Activated CD4-positive, alpha-beta T cell treated with anti-CD3 and anti-CD28 coated beads, Interleukin-10, Interleukin-2, amounts not matched to agents 100 ng/mL and 50 ng/mL, durations not matched to agents 16 hours and 8 hours (primary cell): ENCODE measurements at places on chromosomes 13 and 19.

DNA sequence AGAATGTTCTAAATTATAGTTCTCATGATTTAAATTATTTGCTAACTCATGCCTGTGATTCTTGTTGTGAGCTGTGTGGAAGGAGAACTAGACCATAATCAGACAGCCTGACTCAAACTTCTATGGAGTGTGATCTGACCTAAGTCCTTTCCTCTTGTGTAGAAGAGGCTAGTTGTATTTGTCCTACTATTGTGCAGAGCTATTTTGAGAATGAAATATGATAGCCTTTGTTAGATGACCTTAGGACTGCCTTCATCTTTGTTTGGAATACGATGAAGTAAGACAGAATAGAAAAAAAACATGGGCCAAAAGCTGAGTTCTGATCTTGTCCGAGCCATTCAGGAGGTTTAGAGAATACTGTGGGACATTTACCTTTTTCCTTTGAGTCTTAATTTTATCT, 119.4 kb downstream of the STOML3 start:
- DNase-seq = no peak

DNA sequence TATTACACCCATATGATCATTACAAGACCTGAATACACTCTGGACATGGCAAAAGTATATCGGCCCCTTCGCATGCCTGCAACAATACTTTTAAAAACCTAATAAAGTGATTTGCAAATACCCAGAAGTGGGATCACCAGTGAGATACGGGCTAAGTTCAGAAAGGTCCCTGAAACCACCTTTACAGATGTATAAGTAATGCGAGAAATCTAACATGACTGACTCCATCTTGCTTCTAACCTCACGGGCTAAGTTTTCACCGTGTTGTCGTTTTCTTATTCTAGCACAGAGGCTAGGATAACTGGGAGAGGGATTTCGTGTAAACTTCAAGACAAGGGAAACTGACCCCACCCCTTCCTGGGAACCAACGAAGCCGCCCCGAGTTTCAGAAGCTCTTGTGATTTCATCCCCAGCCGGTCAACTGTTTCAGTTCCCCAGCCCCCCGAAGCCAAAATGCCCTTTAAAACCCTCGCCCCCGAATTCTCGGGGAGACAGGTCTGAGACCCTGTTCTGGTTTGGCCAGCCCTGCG, 703 bp downstream of the NEK3 start:
- peak; percentile 14 for DNase-seq

GRCh38 chr13:60028021-60028420, 135.7 kb downstream of the DIAPH3 start:
- no peak for DNase-seq

DNA sequence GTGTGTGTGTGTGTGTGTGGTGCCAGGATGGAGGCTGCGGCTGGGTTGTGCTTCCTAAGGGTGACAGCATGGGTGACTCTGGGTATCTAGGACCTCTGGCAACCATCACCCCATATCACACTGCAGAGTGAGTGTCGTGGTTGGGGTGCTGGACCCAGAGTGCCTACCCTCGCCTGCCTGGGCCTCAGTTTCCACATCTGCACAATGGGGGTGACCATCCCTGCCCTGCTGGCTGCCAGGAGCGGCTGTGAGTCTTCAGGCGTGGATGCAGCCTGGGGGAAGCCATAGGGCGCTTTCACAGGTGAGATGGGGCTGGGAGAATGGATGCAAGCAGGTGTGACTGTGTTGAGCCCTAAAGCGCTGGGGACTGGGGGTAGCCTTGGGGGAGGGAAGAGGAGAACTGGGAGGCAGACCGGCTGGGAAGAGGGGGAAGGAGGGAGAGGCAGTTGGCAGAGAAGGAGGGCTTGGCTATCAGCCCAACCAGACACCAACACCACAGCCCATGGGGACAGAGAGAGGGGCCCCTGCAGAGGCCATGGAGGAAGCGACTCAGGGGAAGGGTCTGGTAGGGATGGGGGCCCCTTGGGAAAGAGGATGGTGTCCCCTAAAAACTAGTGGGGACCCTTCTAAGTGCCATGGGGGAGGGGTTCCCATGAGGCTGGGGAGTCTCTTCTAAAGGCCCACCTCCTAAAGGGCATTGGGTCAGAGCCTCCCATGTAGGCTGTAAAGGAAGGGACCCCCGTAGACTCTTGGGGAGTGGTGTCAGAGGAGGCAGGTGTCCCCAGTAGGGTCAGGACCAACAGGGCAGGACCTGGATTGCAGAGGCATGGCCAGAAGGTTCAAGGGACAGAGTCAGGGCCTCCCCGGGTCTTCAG, 1.7 kb downstream of the PLPPR2 start:
- DNase-seq = no peak

DNA sequence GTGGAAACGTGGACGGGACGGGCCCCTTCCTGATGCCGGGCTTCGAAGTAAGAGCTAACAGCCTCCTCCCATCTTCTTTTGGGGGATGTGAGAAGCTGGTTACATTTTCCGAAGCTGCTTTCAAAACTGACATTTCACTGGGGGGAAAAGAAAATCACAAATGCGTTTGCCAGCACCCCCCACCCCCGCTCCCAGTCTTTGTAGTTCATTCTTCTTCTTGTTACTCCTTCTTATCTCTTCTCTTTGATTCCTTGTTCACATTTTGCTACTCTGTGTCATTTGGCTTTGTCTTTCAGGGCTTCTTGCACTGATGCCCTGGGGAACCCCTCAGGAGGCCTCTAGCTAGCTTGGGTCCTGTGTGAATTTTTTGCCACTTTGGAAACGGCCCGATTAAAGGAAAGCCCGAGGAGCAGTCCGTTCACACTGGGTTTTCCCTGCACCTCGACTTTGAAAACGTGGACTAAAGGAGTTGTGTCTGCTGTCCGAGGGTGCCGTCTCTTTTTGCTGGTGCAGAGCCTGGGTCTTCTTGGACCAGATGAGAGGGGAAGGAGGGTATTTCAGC, 1.3 kb downstream of the CARM1 start:
- no peak for DNase-seq

GRCh38 chr19:51760697-51761356, at the start of gene FPR2:
Gene FPR2, plus strand, starts transcription at chr19:51761180. Its CDS starts 7,479 bp downstream, at chr19:51768659.
- no peak for DNase-seq

DNA sequence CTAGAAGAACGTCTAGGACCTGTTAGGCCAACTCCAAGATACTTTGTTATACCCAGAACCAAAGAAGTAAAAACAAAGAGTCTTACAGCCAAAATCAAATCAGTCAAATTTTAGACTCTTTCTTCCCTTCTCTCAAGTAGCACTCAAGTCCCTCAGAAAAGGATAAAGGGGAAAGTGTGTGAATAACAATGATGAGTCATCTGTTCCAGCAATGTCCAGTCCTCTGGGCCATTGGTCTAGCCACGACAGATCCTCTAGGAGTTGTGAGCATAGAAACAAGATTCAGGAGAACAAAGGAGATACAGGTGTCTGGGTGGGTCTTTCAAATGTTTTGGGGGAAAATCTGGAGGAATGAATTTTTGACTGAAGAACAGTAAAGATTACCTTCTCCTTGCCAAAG, 36.3 kb downstream of the STOML3 start:
- no peak for DNase-seq

DNA sequence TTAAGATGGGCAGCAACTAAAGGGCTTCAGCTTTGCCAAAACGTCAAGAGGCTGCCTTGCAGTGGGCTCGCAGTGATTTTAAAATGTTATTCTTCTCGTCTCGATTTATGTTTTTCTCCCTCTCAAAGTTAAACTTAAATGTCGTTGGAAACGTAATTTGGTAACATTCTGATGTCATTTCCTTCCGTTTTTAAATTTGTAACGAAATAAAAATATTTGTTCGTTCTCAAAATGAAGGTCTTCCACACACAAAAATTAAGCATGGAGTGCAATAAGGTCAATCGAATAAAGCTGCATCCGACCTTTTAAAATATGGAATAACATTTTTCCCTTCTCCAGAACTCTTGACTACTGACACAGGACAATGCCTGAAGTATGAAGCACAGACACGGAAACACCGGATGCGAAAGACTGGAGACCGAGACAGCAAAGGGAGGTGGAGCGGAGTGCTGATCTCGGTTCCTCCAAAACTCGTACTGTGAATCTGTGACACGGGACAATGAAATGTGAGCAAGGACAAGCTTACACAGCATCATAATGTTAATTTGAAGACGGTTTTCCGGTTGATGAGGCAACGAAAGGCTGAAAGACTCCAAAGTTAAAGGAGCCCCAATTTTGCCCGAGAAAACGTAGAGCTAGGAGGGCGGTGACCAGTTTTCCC, 850 bp downstream of the MTMR6 start:
- DNase-seq = peak; percentile 66

- DNase-seq = no peak
These were observed 85.8 kb downstream of the IPO5 start for GRCh38 chr13:98039261-98039660.

- no peak for DNase-seq
These were observed 505.3 kb downstream of the COG6 start for GRCh38 chr13:40160618-40161350.

DNA sequence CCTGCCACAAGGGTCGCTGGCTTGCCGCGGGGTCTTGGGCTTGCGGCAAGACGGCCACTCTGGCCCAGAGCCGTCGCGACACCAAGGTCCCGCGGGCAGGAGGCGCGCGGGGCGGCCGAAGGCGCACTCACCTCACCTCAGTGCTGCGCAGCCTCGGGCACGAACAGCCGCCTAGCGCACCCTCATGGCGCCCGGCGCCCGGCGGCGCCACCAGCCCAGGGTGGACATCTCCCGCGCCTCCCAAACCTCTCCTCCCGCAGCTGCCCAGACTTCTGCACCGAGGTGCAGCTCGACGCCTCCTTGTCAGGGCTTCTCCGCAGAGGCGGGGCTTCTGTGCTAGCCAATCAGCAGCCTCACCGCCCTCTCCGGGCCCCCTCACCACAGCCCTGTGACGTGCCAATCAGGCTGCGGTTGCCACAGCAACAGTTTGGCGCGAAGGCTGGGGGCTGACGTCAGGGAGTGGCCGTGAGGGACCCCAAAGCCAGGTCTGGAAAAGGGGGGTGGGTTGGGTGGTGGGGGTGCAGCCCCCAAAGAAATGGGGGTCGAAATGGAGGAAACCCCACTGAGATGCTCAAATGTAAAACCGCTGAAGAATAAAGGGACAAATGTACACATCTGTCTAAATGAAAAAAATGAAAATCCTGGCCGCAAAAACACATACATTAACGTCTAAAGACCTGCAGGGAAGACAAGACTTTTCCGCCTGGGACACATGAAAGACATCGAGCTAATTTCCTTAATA, at the start of the genes PEG3 and ZIM2:
Gene PEG3, minus strand, starts transcription at position 276 of the 742 bp plus-strand sequence. CDS start 16,071 bp downstream, outside the sequence.
Gene ZIM2, minus strand, starts transcription at position 276 of the 742 bp plus-strand sequence. CDS start 16,449 bp downstream, outside the sequence.
- no peak for DNase-seq

GRCh38 chr19:3801412-3802096, 15.4 kb upstream of the MATK start:
- DNase-seq = peak; percentile 59

GRCh38 chr19:5615756-5616327, 6.7 kb downstream of the SAFB2 start:
- DNase-seq = no peak

GRCh38 chr13:107020393-107020792, 452.5 kb upstream of the ARGLU1 start:
- DNase-seq = no peak

DNA sequence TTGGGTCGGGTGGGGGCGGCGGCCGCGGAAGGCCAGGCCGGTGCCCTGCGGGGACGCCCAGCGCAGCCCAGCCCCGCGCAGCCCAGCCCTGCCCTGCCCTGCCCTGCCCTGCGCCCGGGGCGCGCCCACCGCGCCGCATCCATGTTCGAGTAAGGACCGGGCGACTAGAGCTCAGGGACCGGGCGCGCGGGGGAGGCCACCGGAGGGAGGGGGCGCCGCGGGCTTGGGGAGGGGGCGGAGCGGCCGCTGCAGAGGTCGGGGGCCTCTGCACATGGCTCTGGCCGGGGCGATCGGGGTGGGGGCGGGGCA, 169 bp downstream of the GRAMD1A start:
- DNase-seq = no peak

GRCh38 chr13:96100457-96101220, 10.7 kb downstream of the HS6ST3 start:
- no peak for DNase-seq

GRCh38 chr13:51630288-51630615, 46.0 kb downstream of the WDFY2 start:
- DNase-seq = no peak

DNA sequence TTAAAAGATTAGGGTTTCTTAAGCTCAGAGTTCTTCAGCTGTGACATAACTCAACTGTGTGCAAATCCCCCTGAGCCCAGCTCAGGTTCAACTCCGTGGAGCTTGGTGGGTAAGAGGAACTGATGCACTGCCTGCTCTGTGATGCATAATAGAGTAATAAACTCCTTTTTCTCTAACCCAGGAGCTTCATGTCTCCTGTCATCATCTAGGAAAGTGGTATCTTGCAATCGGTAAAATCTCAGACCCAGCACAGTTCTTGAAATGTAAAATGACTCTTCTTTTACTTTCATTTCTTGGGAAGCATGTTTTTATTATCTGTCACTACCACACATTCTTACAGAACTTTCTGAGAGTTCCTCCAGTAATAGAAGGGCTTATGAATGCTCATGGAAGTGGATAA, 123.8 kb upstream of the PCDH9 start:
- DNase-seq = no peak

DNA sequence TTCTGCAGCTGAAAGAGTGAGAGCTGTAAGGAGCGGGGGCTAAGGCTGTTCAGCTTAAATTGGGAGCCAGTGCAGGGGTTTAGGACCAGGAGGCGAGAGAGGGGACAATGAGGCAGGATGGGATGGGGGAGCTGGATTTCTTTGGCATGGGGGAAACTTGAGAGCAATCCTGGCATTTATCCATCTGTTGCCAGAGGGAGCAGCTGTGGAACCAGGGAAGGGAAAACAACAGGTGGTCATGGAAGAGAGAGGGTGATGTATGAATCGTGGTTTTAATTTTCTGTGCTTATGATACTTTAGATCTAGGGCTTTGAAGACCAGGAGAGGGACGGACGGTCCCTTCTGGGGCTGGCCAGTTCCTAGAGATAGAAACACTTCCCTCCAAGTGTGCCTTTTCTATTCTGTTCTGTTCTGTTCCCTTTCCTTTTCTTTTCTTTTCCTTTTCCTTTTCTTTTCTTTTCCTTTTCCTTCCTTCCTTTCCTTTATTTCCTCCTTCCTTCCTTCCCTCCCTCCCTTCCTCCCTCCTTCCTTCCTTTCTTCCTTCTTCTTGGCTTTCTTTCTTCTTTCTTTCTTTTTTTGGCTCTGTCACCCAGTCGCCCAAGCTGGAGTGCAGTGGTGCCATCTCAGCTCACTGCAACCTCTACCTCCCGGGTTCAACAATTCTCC, 16.0 kb upstream of the CCL25 start:
- DNase-seq = no peak

DNA sequence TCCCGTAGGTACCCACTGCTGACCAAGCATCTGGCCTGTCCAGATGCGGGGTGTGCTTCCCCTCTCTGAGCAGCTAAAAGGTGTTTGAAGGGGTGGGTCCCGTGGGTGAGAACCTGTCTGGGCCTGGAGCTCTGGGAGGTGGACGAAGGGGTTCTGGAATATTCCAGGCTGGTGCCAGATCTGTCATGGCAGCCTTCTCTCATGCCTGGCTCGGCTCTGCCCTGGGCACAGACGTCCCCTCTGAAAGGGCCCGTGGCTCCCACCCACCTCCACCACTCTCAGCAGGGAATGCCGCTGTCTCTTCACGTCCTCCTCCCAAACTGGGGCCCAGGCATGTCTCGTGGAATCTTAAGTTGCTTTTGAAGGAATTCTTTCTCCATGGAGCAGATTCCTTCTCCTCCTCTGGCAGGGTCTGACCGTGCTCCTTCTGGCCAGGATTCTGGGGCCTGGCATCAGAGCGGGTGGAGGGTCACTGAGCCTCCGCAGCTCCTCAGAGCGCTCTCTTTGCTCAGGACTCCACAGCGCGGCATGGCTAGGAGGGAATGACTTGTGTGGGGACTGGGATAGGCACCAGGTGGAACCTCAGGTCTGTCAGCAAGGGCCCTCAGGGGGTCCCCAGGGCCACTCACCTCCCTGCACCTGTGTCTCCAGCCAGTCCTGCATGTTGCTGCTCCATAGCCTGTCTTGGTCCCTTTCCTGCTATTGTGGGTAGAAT, 5.9 kb upstream of the MCF2L start:
- DNase-seq = no peak

GRCh38 chr13:109483284-109483683, 303.1 kb downstream of the IRS2 start:
- DNase-seq = no peak
